ENCODE measurements at places on chromosomes 5 and 9.
A peak's percentile ranks its signal among the peaks of the same experiment; 100 is the strongest.

GRCh38 chr5:150632305-150633160 is 7.9 kb upstream of the SYNPO start:
- peak; percentile 39 for DNase-seq

DNA sequence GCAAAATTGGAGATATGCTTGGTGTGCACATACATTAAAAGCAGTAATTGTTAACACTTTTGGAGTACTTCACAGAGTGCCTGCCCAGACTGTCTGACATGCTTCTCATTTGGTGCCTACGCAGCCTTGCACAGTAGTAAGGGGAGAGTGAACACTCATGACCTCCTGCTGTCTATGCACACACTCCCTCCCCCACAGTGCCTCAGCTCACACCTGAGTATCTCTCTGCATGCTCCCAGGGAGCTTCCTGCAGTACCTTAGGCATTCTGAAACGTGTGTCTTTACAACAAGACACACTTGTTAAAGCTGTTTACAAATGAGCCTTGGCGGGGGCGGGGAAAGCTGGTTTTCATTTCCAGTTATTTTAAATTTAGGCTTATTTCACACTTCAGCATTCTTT is 18.0 kb downstream of the MAP3K1 start:
- no peak for DNase-seq

DNA sequence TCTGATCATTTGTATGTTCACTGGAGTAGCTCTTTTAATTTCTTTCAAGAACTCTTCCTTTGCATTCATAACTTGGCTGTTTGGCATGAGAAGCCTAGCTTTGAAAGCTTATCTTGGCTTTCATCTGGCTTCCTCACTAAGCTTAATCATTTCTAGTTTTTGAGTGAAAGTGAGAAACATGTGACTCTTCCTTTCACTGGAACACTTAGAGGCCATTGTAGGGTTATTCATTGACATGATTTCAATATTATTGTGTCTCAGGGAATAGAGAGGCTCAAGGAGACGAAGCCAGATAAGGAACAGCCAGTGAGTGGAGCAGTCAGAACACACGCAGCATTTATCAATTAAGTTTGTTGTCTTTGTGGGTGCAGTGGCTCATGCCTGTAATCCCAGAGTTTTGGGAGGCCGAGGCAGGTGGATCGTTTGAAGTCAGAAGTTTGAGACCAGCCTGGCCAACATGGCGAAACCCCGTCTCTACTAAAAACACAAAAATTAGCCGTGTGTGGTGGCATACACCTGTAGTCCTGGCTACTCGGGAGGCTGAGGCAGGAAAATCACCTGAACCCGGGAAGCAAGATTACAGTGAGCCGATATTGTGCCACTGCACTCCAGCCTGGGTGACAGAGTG is 98.3 kb downstream of the UGCG start:
- DNase-seq = no peak

DNA sequence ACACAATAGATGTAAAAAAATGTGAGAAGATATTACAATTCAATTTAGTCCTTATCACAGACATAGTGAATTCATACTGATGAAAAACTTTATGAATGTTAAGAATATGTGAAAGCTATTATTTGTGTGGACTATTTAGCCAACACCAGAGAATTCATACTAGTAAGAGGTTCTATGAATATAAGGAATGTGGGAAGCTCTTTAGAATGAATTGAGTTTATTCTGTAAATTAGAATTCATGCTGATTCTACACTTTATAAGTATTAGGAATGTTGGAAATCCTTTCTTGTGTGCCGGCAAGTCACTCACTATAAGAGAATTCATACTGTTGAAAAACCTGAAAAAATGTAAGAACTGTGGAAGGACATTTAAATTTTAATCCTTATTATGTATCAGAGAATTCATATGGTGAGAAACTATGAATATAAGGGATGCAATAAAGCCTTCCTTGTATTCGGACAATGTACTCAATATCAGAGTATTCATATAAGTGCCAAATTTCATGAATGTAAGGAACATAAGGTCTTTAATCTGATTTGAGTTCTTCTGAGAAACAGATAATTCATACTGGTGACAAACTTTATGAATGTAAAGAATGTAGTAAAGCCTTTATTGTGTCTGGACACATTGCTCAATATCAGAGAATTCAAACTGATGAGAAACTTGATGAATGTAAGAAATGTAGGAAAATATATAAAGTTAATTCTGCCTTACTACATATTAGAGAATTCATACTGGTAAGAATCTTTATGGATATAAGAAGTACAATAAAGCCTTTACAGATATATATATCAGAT is 21.6 kb upstream of the PCDHA1 start:
- DNase-seq = no peak

GRCh38 chr5:102946414-102946813 is 173.5 kb downstream of the GIN1 start:
- no peak for DNase-seq

DNA sequence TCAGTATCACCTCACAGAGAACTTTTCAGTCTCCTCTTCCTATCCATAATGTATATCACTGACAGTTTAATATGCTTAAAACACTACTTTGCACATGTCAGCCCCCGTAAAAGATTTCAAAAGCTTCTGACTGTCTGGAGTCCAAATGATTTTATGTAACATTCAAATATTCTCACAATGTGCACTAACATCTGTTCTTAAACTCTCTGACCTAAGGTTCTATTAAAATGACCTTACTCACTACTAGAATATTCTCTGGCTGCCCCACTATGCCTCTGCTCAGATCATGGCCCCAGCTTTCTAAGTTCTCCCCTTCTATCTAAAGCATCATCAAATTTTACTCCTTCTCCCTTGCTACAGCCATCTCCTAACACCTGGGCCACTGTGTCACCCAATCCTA is 52.5 kb downstream of the AP3B1 start:
- DNase-seq = no peak

All from skeletal muscle cell (primary cell).